ENCODE measurements at places on chromosomes 6 and 20. TPM values are rescaled to one million over a fixed set of nuclear protein-coding genes. Genes with fewer than 3 reads are reported as not detected.

Gene NHSL1
- 42.8 TPM for total RNA-seq

Gene RPL7L1
- 129 TPM for total RNA-seq

Gene ANKRD66
- total RNA-seq: 0.25 TPM

Gene SH3BGRL2
- 16.5 TPM for total RNA-seq

Gene ARMC2
- 10.6 TPM for total RNA-seq

Gene KCNK15
- total RNA-seq: not detected

Gene TRIM10
- 0.25 TPM for total RNA-seq

Gene SEL1L2
- total RNA-seq: under 0.01 TPM

Gene ALDH5A1
- 17.2 TPM for total RNA-seq

Gene DCDC2
- total RNA-seq: 1.7 TPM

Gene SLC39A7
- 38.4 TPM for total RNA-seq

Gene SAPCD1
- 0.74 TPM for total RNA-seq

Gene RAB44
- under 0.01 TPM for total RNA-seq

Gene DSP
- total RNA-seq: 9.3 TPM

Gene OR10C1
- not detected for total RNA-seq

Gene GSTA3
- not detected for total RNA-seq

Gene UST
- 30.0 TPM for total RNA-seq

Gene WFDC13
- not detected for total RNA-seq

Gene TCP11
- total RNA-seq: 0.25 TPM

Gene MOG
- 0.25 TPM for total RNA-seq

Gene RBPJL
- total RNA-seq: not detected

Gene COL11A2
- 1.2 TPM for total RNA-seq

Gene HLA-B
- total RNA-seq: 15.2 TPM

Gene BTN1A1
- total RNA-seq: not detected

Gene SHLD1
- total RNA-seq: 6.6 TPM

Gene PHACTR3
- 31.0 TPM for total RNA-seq

Gene CST8
- total RNA-seq: not detected

Gene IL17A
- not detected for total RNA-seq

Gene HSD17B8
- 1.5 TPM for total RNA-seq

Gene NSFL1C
- total RNA-seq: 24.1 TPM

Gene CLPSL1
- total RNA-seq: not detected

Gene HLA-G
- not detected for total RNA-seq

Gene NR2E1
- total RNA-seq: 10.8 TPM

Gene CALHM5
- 0.25 TPM for total RNA-seq

Gene MROH8
- total RNA-seq: 3.2 TPM

Data from temporal lobe (tissue), 4 donors.